Left hindlimb (tissue), 1 donor: ENCODE measurements at places on chromosomes 7 and 10.

DNA sequence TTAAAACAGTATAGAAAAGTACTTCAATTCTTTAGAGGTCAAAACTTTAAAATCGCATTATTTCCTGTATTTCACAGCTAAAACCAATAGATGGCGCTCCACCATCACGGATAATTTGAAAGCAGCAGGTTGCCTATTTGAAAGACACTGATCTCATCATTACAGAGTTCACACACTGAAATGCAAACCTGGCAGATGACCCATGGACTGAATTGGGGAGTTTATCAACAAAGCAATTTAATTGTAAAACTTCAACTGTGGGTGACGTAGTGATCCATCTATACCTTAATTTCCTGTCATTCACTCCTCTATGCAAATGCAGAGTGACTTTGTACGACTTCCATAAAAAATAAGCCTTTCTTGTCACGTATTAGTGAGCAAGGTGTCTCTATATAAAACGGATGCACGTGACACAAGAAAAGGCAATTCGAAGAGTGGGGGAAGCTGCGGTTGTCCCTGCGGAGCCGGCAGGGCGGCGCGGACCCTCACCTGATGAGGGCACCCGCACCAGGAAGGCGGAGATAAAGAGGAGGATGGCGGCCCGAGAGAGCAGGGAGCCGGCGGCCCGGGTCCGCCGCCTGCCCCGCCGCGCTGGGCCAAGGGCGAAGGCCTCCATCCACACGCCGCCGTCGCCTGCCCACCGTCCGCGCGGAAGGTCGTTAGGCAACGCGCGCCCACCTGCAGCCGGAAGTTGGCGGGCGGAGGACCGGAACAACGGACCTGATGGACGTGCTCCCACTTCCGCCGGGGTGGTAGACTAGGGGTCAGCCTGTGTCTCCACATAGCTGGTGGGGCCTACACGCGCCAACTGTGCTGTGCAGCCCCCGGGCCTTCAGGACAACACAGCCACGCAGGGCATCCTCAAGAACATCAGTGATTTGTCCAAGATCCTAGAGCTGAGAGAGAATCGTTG, at the start of gene ZPBP:
TSS of gene ZPBP (minus strand) at position 668 of the 913 bp plus-strand sequence. CDS start at position 616, 52 bp downstream.
- peak; percentile 16 for DNase-seq

GRCh38 chr7:3730276-3730675, 429.2 kb downstream of the SDK1 start:
- DNase-seq: peak; percentile 76

DNA sequence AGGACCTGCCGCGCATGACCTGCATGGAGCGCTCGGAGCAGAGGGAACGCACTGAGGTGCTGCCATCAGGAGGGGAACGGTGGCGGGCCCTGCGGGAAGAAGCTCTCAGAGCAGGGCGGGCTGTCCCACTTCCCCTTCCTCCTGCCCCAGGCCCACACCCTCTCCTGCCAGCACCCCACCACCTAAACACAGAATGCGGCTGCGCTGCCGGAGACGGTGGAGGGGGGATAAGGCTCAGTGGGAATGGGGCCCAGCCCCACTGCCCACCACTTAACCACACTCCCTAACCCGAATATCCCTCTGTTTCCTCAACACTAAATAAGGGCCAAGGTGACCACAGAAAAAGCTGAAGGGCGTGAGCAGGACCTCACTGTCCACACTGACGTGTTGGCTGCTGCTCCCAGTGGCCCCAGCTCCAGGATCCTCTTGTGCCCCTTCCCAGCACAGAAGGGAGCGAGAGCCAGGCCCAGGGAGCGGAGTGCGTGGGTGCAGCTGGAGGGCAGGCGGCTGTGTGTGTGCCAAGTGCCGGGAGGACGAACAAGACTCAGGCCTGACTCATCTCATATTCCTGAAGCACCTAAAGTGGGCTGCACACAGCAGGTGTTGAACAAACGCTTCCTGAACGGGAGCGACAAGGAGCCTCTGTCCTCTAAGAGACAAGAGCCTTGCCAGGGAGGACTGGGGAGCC, 116.8 kb downstream of the MAD1L1 start:
- DNase-seq: no peak

DNA sequence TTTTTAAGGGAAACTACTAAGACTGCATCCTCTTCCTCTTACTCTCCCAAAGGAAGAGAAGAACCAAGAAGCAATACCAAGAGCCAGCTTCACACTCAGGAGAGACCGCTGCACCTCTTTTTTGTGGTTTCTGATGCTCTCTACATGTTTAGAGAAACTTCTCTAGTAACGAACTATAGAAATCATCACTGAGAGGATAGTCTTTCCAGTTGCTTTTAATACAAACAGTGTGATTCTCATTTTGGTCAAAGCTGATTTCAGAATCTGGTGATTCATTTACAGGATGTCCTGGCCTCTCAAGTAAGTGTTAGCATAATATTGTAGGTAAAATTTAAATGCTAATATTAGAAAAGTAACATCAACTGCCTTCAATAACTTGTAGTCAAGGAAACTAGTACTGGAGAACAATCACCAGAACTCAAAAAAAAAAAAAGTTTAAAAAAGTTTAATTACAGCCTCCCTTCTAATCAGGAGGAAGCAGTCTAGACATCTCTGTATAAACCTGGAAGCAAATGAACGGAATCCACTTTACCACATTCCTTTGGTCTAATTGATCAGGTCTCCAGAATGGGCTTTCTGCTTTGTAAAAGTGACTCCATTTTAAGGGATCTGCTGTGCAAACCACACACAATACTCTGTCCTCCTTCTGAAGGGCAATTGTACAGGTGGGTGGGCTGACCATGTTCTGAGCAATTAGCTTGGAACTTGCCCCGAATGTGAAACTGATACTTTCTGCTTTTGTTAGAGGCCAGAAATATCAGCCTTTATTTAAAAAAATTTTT, 3.0 kb downstream of the LAMB1 start:
- no peak for DNase-seq

- no peak for DNase-seq
Measured at GRCh38 chr7:16106300-16106699, 315.0 kb downstream of the CRPPA start.

GRCh38 chr7:102061981-102062390, 224.7 kb upstream of the SH2B2 start:
- DNase-seq: no peak

GRCh38 chr7:14271441-14271840, 282.0 kb upstream of the ETV1 start:
- no peak for DNase-seq

DNA sequence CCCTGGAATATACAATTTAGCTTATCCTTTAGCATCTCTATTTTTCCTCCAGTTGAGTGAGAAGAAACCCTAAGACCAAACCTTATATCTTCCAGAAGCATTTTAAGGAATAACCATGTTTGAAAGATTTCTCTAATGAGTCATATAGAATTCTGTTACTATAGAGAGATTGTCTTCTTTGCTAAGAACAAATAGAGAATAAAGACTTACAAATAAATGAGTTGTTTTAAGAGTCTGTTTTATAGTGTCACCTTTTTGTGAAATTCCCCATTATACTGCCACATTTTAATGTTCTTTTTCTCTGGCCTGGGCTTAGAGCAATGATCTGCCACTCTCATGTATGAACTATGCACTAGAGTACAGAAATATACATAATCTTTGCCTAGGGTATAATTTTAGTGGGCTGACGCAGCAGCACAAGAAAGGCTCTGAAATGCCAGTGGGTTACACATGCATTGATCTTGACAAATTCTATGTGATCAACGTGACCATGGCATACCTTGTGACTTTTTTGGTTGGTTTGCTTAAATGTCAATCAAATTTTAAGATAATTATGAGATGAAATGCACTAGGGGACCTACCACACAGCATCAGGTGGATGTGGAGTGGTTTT, 145.1 kb upstream of the MKLN1 start:
- no peak for DNase-seq

DNA sequence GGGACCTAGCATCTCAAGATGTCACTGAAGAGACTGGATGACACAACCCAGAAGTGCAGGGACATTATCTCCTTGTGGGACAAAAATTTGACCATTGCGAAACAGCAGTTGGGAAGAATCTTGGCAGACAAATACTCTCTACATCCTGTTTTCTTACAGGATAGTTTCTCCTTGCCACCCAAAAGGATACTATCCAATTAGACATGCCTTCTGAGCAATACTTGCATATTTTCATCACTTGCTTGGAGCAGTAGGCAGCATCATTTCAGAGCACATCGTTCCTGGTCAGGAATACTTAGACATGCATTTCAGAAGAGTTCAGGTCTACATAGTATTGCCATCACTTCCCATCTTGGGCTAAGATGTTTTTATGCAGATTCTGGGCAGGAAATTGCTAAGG, 56.8 kb downstream of the FAS start:
- no peak for DNase-seq

- no peak for DNase-seq
Measured at GRCh38 chr10:98131619-98132018, 2.8 kb upstream of the R3HCC1L start.

GRCh38 chr7:149307775-149308501, 45.9 kb downstream of the ZNF783 start:
- DNase-seq: no peak

GRCh38 chr10:70267161-70267933, 16.5 kb downstream of the NPFFR1 start:
- DNase-seq: no peak

- DNase-seq: peak; percentile 94
Measured at GRCh38 chr7:76302347-76303201, at the start of gene HSPB1. HSPB1 (plus strand) TSS chr7:76302673; CDS start chr7:76302713, 40 bp downstream.

DNA sequence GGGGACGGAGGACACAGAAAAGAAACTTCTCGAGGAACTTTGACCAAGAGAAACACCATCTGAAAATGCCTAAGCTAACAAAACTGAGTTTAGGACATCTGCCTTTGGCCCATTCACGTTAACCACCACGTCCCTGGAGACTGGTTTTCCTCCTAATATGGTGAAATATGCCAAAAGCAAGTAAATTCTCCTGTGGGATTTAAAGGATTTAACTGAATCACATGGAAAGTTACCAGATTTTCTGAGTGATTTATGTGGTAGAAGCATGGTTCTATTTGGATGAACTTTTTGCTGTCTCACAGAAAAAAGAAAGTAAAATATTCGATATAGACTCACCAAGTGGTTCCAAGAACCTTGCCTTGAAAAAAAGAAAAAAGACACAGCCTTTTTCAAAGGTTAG, 30.4 kb upstream of the BMPER start:
- no peak for DNase-seq

DNA sequence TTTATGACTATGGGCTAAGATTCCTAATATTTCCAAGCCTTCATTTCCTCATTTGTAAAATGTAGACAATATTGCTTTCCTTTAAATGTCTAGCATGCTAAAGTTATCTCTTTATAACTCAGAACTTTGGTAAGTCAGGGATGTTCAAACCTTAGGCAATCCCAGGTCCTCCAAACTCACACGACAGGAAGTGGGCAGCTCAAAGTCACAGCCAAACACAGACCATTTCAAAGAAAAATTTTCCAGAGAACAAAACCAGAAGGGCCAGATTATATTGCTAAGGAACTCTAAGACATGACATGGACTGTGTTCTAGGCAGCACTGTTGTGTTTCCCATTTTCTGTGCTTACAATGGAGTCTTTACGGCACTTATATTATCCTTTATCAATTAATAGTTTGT, 87.8 kb upstream of the DYNC1I1 start:
- no peak for DNase-seq

DNA sequence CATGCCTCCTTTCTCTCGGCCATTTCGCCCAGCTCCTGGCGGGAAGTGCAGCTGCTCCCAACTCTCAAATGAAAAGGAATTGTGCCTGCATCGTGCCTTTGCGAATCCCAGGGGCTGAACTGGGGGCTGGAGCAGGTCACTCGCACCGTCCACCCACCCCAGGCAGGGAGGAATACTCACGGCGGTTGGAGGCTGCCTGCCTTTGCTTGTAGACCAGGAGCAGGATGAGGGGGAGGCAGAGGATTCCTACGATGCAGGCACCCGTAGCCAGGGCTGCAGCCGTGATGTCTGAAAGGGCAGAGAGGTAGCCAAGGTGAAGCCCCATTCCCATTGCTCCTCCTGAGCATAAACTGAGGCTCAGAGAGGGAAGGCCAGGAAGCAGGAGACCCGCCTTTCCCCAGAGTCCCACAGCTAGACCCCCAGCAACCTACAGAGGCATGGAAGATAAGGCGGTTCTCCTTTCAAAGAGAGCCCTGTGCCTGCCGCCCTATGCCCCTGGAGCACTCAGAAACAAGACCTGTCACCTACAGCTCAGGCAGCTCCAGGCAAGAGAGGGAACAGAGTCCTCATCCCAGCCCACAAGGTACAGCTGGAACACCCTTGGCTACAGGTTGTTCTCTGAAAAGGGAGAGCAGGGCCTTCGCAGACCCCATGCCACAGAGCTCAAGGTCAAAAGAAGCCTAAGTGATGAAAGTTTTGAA, 18.0 kb downstream of the VSIR start:
- DNase-seq: no peak

- DNase-seq: no peak
Measured at GRCh38 chr10:113543107-113543955, 9.5 kb upstream of the HABP2 start.

GRCh38 chr10:10968257-10968588, 49.4 kb upstream of the CELF2 start:
- no peak for DNase-seq

GRCh38 chr7:7970531-7971307, 2.1 kb downstream of the GLCCI1 start:
- no peak for DNase-seq

DNA sequence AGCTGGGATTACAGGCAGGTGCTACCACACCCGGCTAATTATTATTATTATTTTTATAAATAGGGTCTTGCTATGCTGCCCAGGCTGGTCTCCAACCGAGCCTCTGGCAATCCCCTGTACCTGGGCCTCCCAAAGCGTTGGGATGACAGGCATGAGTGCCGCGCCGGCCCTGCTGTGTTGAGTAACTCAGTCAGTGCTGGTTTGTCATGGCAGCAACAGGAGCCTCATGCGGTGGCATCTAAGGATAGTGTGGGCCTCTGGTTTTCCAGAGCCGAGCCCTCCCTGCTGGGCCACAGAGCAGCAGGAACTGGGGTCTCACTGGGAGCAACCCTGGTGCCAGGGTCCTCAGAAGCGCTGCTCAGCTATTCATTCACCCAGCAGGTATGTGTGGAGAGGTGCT, 244.7 kb downstream of the ELFN1 start:
- no peak for DNase-seq

DNA sequence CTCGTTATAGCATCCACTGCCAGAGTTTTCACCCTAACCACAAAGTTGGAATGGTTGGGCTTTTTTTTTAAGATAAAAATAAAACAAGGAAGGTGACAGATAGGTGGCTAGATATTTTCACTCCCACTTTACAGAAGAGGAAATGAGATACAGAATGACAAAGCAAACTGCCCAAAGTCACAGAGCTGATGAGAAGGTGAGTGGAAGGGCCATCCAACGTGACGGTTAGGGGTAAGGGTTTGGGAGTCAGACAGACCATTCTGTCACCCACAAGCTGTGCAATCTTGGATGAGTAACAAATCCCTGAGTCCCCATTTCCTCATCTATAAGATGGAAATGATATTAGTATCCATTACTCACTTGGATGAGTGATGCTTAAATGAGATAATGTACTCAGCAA, 106.9 kb upstream of the PDLIM1 start:
- DNase-seq: no peak

DNA sequence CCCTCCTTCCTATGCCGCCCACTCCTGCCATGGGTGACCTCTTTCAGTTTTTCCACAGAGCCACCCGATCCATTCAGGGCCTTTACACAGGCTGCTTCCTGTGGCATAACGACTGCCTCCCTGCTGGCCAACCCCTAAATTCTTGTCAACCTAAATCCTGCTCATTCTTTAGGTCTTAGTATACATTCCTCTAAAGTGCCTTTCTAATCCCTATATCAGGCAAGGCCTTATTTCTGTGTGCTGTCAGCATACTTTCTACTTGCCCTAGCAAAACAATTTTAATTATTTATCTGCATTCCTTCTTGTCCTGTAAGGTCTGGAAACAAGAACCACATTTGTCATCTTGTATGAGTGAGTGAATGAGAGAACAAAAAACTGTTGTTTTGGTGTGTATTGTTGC, 132.4 kb downstream of the DNAH11 start:
- DNase-seq: no peak
